ENCODE measurements at places on chromosomes 4 and X.
A peak's percentile ranks its signal among the peaks of the same experiment; 100 is the strongest.

GRCh38 chr4:111022758-111023157 lies 399.9 kb upstream of the PITX2 start:
- DNase-seq = no peak

DNA sequence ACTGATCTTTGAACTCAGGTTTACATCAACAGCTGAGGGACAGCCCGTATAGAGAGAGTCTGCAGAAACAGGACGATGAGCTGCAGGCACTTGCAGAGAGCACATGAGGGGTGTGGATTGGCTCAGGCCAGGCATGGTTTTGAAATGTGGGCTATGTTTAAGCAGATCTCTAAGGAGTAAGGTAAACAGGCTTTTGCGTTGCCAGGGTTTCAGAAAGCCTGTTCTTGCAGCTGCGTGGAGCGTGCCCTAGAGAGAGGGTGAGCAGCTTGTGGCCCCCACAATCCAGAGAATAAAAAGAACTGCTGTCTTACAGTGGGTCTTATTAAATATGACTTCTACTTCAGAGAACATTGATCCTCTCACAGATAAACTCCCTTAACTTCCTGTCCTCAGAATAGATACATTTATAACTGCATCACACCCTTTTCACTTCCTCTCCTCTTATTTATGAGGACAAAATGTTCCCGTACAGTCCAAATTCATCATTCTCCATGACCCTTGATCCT lies 64.1 kb downstream of the TMA16 start:
- DNase-seq = peak; percentile 21

- DNase-seq = no peak
These were observed 632.1 kb upstream of the AADAT start for GRCh38 chr4:170721812-170722373.

- DNase-seq = no peak
These were observed 12.1 kb downstream of the GPRIN3 start for GRCh38 chr4:89295415-89295927.

DNA sequence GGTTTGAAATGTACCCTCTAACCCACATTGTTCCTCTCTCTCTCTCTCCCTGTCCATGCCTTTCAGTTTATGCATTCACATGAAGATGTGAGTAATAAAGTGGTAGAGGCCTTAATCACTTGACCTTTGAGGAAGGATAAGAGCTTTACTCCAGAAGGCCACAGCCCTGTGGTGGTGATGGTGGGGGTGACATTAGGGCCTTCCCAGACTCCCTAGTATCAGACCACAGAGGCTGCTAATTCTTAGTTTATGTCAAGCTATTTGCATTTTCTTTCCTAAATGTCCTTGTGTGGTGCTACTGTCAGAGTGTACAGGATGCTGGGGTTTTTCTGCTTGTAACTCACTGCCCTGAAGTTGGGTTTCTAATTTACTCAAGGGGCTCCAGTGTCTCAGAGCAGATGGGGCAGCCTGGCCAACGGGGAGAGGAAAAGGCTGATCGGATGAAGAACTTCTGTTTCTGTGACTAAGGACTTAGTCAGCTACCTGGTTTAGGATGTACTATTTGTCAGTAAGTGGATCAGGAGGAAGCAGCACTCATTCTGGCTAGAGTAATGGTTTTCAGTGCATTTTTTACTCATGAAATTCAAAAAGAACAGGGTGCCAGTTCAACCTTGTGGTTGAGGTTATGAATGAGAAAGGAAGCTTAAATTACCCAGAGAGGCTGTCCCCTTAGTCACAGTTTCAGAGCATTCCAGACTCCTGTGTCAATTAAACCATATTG lies 509.6 kb upstream of the DIPK2B start:
- DNase-seq = peak; percentile 58

DNA sequence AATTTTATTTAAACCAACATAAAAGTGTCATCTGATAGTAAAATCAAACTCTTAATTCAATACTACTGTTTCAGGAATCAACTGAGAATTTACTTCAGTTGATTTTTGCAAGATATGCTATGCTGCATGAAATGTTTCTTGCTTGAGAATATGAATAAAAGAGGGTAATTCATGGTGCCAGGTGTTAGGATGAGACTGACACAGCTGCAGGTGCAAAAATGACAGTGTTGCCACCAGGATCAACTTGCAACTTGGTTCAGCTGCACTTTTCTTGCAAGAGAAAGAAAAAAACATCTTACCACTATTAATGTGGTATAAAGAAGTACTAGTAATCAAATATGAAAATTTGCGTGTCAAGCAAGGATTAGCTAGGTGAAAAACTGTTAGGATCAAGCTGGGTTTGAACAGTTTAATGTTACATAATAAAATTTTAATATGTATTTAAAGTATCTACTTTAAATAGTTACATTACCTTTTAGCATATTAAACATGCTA lies 49.7 kb downstream of the CHIC2 start:
- no peak for DNase-seq

DNA sequence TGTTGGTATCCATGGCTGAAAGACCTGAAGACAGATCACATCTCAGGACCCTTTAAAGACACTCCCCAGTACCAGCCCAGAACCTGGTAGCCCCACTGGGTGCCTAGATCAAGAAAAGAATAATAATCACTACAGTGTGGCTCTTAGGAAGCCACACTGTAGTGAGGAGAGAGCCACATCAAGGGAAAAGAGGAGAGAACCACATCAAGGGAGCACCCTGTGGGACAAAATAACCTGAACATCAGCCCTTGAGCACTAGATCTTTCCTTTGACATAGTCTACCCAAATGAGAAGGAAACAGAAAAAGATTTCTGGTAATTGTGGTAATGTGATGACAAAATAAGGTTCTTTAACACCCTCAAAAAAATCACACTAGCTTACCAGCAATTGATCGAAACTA lies 15.3 kb downstream of the RTL3 start:
- DNase-seq = no peak

DNA sequence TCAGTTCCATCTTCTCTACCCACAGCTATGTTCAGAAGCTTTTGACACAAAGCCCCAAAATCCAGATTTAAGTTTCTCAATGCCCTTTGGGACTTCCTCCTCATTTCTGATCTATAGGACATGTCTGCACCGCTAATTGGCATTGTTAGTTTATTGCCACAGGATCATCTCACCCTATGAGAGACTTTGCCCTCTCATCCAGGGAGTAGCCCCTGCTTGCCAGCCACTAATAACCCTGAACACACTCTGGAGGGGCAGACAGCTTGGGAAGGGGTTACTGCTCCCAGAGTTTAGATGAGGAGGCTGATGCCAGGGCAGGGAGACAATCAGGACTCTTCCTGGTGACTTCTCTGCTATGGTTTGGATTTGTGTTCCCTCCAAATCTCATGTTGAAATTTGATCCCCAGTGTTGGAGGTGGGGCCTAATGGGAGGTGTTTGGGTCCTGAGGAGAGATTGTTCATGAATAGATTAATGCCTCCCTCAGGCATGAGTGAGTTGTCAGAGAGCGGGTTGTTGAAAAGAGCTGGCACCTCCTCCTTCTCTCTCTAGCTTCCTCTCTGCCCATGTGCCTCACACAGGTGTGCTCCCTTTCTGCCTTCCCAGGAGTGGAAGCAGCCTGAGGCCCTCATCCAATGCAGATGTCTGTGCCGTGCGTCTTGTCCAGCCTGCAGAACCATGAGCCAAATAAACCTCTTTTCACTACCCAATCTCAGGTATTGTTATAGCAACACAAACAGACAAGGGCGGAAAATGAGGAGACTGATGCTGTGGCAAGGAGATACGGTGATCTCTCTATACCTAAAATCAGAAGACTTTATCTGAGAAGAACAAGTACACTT lies 3.6 kb upstream of the SCARB2 start:
- DNase-seq = no peak

DNA sequence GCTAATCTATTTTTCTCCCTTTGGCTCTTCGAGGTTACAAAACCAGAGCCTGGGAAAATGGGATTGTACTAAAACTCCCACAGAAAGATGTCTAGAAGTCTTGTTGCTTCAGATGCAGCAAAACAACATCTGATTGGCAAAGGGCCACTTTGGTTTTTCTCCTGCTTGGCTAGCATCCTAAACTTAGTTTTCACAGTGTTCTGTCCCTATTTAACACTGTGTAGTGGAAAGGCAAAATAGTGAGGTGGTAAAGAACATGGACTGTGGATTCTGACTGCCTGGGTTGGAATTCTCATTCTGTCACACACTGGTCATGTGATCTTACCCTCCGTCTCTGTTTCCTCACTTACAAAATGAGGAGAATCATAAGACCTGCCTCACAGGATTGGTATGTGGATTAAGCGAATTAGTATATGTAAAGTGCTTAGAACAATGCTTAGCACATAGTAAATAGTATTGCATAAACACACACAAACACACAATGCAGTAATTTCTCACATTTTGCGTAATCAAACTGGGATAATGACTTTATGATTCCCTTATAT lies 23.5 kb downstream of the TIGD2 start:
- no peak for DNase-seq

GRCh38 chrX:56733459-56734046 lies 4.5 kb downstream of the NBDY start:
- peak; percentile 46 for DNase-seq

GRCh38 chr4:36308150-36308549 lies 26.7 kb downstream of the DTHD1 start:
- DNase-seq = no peak

- no peak for DNase-seq
These were observed 38.6 kb upstream of the TMEM131L start for GRCh38 chr4:153427363-153428071.

GRCh38 chrX:17542123-17542522 lies 167.1 kb downstream of the NHS start:
- no peak for DNase-seq

DNA sequence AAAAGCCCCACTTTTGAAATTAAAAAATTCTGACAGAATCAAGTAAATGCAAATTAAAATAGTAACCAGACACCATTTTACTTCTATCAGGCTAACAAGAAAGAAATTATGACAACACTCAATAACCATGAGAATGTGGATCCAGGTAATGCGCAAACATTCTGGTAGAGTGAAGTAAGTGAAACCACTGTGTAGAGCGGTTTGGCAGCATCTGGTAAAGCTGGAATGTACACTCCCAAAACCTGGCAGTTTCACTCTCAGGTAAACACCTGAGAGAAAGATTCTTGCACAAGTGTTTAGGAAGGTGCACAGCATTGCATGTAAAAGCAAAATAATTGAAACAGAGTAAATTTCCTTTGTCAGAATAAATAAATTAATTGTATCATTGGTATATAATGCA lies 81.8 kb downstream of the TRIML1 start:
- DNase-seq = no peak

Data from stimulated activated CD4-positive, alpha-beta T cell treated with anti-CD3 and anti-CD28 coated beads, Interleukin-2, amount 100 ng/mL, for 24 hours (primary cell).